ENCODE measurements at places on chromosomes 2 and 18.

DNA sequence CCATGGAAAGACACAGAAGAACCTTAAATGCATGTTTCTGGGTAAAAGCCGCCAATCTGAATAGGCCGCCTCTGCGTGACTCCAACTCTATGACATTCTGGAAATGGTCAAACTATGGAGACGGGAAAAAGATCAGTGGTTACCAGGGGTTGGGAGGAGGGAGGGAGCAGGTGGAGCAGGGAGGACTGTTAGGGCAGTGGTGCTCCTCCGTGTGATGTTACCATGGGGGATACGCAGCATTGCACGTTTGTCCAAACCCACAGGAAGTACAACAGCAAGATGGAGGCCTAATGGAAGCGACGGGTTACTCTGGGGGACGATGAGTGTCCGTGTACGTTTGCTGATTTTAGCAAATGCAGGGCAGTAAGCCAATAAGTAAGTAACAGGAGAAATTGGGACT lies 17.2 kb downstream of the TMEM18 start:
- DNase-seq: no peak

- DNase-seq: no peak
Measured at GRCh38 chr2:12702168-12703121, 14.3 kb upstream of the TRIB2 start.

DNA sequence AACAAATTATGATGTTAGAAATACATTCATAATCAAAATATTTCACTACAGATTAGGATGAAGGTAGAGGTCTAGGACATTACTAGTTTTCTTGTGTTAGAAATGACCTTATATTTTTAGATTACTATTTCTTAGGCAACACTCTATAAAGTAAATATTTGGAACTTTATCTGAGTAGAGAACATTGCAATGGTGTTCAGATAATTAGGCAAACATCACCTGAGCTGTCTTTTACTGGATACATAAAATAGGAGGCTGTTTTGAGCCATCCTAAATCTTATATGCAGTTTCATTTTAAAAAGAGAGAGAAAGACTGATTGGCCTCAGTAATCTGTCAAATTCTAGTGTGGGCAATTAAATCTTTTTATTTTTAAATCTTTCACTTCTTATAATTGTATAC lies 304.6 kb downstream of the ARHGAP15 start:
- DNase-seq: no peak

- DNase-seq: no peak
Measured at GRCh38 chr2:241025639-241026038, 27.2 kb downstream of the SNED1 start.
